Calu3 (cell line): ENCODE measurements at places on chromosomes 2 and 18. TPM values are rescaled to one million over a fixed set of nuclear protein-coding genes. Genes with fewer than 3 reads are reported as not detected.

The CETN1 gene
- total RNA-seq: not detected in 2 replicates

The GKN2 gene
- total RNA-seq: not detected in 2 replicates

The PCARE gene
- not detected in 2 replicates for total RNA-seq

The DLGAP1 gene
- 3.2 and 9.0 TPM in 2 replicates for total RNA-seq

DNA sequence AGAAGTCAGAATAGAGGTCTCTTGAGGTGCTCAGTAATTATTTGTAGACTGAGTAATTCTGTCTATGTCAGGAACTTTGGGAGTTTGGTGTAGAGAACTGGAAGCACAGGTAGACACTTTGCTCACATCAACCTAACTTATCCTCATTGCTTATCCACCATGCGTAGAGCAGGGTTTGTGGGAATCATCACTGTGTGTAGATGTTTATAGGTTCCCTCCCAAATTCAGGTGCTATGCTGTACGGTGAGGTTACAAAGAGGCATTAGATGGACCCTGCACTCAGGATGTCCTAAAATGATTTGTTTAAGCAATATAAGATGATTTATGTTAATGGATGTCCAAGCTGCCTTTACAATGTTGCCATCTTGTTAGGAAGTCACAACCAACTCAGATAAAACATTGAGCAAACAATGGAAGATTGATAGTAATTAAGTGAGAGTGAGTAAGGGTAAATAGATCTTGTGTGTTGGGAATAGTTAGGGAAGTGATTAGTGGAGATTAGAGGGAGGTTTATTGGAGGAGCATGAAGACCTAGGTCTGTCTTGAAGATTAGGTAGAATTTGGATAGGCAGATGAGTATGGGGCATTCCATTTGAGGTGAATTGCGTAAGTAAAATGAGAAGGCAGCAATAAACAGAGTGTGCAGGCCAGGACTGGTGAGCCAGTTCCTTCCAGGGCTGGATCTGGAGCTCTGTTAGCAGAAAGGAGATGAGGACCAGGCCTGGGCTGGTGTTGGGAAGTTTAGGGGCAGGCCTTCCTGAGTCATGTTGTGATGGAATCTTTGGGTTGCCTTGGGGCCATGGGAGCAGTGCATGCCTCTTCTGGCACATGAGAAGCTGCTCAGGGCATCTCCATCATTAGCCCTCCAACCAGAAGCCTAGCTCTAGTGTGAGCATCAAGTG lies 12.1 kb downstream of the EPAS1 start:
- no peak for DNase-seq

DNA sequence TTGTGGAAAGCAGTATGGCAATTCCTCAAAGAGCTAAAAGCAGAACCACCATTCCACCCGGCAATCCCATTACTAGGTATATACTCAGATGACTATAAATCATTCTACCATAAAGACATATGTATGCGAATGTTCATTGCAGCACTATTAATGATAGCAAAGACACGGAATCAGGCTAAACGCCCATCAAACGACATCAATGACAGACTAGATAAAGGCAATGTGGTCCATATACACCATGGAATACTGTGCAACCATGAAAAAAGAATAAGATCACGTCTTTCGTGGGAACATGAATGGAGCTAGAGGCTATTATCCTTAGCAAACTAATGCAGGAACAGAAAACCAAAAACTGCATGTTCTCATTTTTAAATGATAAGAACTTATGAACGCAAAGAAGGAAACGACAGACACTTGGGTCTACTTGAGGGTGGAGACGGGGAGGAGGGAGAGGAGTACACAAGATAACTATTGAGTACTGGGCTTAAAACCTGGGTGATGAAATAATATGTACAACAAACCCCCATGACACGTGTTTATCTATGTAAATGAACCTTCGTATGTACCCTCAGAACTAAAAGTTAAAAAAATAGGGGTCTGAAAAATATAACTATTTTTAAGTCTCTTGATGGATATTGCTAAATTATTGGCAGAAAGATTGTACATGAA lies 32.0 kb upstream of the CYTIP start:
- DNase-seq: no peak

- DNase-seq: no peak
These were observed 32.3 kb upstream of the NDUFV2 start for GRCh38 chr18:9070212-9070611.

GRCh38 chr2:109305490-109306167 lies 176.6 kb downstream of the SH3RF3 start:
- DNase-seq: no peak

- DNase-seq: no peak
These were observed 86.9 kb upstream of the ZC3H15 start for GRCh38 chr2:186399082-186399644.

DNA sequence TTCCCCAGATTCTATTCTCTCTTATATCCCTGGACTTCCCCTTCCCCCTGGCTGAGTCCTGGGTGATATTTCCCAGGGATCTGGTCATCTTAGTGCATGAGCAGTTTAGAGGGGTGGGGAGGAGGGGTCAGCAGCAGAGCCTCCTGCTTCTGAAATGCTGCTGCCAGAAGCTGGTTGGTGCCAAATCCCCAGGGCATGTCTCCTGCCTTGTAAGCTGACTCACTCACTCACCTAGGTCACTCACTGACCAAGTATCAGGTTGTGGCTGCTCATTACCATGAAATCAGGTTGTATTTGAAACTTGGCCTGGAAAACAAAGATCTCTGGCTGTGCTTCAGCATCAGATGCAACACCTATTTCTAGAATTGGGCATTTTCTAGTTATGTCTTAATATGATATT lies 14.3 kb downstream of the GPR39 start:
- DNase-seq: peak; percentile 59
